ENCODE measurements at places on chromosomes 1 and 21.

DNA sequence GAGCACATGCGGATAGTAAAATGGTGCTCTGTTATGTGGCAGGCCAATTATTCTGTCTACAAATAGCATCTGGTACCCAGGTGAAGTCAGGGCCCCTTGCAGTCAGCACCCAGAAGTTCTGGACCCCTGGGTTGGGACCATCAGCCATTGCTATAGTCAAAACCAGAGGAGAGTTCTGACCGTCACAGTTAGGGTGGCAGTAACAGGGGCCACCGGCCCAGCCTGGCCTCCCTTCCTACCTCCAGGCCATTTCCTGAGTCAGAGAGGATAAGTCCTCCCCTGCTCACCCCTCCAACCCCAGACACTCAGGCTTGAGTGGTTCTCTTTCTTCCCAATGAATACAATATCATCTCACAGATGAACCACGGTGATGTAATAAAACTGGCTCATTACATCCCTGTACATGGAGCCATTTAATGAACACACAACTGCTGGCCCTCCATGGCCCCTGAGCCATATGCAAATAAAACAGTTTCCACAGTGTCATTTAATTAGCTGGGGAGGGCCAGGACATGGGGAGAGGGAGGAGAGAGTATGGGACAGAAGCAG is 673.6 kb downstream of the MATN1 start:
- DNase-seq, result no peak

DNA sequence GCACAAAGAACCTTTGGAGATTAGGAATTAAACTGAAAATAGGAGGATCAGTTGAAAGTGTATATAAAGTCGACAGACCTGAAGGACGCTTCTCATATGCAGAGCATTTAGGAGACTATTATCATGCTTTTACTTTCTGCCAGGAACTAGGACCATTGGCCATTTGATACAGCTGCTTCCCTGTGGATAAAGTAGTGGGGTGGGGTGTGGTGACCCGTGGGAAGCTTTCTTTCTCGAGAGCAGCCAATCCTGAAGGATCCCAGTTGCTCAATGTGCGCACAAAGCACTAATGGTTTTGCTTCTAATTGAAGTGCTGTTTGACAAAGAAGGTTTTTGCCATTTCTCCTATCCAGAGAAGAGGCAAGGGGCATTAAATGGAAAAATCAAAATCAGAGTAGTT is 14.9 kb upstream of the CD55 start:
- DNase-seq, result no peak

- DNase-seq, result no peak
Measured at GRCh38 chr1:40848530-40849189, 13.5 kb downstream of the CITED4 start.

DNA sequence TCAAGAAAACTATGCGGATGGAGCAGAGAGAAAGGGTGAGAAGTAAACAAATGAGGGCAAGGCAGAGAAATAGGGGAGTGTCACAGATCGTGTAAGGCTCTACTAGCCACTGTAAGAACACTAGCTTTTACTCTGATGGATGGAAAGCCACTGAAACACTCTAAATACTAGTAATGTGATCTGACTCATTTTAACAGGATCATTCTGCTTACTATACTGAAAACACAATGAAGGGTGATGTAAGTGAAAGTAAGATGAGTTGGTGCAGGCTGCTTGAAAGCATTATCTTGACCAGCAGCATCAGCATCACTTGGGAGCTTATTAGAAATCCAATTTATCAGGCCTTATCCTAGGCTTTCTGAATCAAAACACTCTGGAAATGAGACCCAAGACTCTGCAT is 32.7 kb downstream of the TUT4 start:
- no peak for DNase-seq

DNA sequence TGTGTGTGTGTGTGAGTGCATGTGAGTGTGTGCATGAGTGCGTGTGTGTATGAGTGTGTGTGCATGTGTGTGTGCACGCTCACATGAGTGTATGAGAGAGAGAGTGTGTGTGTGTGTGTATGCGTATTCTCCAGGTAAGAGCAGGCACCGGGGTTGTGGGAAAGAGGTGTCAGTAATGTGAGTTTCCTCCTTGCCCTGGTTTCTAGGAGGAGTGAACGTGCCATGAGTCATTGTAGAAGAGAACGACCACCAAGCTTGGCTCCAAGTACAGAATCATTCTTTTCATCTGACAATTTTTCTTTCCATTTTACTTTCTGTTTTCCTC is 79.1 kb downstream of the POFUT2 start:
- no peak for DNase-seq

All from stimulated activated CD4-positive, alpha-beta T cell treated with anti-CD3 and anti-CD28 coated beads, Interleukin-12 subunit alpha, Interleukin-12 subunit beta, amount 100 ng/mL, for 48 hours (primary cell).